ENCODE measurements at places on chromosomes 2 and 18.

DNA sequence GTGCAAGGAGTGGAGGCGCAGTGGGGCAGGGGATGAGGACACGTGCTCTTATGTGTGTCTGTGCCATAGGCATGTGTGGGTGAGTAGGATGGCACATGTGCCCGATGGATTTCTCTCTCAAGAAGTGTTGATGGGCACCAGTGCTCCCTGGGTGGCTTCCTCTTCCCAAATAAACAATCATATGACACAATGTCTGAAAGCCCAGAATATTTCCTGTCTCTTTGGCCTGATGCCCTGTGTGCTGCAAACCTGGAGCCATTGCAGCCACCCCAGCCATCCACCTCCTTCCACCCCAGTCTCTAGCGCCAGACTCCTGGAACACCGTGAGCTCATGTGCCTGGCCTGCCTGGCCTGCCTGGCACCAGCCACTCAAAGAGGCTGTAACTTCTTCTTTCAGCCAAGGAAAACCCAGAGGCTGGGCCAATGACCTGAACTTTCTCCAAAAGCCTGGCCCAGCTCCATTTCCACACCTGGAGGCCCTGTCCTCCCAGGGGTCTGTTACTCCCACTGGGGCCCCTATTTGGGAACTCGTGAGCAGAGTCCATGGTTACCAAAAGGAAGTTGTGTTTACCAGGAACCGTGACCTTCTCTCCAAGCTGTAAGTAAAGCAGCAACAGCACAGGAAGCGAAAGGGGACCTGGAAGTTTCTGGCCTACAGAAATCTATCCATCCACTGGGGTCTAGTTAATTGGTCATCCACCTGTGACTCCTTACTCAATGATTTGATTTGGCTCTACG, 9.5 kb upstream of the ZBTB7C start:
- no peak for DNase-seq

DNA sequence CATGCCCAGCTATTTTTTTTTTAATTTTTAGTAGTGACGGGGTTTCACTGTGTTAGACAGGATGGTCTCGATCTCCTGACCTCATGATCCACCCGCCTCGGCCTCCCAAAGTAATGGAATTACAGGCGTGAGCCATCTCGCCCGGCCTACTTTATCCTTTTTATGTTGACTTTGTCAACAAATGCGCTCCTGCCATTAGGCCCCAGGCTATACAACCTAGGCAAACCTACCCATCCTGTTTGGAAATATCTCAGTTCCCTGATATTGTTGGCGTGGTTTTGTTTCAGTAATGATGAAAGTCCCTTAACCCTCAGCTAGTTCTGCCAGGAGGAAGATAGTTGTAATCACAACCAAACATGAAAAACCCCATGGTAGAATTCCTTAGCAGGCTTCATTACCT, 249.4 kb upstream of the SOX11 start:
- DNase-seq = no peak

- DNase-seq = no peak
Measured at GRCh38 chr18:22739789-22740188, 193.3 kb upstream of the RBBP8 start.

- DNase-seq = peak; percentile 27
Measured at GRCh38 chr18:31555971-31556747, 35.5 kb upstream of the TTR start.

DNA sequence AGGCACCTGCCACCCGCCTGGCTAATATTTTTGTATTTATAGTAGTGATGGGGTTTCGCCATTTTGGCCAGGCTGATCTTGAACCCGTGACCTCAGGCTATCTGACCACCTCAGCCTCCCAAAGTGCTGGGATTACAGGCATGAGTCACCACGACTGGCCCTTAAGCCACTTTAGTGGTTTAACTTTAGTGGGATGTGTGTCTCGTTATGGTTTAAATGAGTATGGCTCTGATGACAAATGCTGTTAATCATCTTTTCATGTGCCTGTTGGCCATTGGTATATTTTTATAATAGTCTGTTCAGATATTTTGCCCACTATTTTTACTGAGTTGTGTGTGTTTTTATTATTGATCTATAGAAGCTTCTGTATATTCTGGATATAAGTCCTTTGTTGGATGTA, 205.9 kb downstream of the MYO1B start:
- DNase-seq = no peak

DNA sequence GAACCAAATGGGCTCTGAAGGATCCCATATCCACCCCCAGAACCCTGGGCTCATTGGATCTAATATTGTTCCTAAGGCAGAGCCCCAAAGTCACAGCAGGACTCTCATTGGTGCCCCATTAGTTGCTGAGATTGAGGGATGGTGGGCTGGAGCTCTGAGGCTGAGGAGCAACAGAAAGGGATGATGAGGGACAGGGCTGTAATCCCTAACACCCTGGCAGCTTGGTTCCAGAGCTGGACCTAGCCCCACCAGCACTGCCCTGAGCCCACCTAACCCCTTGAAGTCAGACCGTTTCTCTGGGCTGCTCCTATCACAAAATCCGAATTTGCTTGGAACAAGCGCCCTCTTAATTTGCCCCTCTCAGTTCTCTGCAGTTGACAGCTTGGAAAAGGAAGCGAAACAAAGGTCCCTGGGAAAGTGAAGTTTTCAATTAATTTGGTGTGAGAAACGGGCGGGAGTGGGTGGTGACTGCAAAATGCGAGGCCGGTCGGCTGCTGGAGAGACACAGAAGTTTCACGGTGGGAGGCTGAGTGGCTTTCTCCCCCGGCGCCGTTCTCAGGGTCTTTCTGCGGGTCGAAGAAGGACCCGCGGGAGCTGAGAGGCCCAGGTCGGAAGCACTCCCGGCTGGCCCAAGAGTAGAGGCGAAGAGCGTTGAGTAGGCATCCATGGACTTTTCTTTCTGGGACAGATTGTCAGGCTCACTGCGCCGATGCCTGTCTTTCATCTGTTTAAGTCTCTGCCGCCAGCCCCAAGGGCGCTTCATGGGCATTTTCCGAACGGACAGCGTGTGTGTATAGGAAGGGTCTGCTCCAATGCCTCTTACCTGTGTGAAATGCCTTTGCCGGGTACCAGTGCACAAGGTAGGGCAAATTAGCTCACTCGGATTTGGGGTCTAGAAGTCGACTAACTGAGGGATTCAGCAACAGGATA, 927 bp upstream of the HOXD13 start:
- DNase-seq = no peak

GRCh38 chr18:23324056-23324811, 128.9 kb upstream of the RIOK3 start:
- DNase-seq = no peak

DNA sequence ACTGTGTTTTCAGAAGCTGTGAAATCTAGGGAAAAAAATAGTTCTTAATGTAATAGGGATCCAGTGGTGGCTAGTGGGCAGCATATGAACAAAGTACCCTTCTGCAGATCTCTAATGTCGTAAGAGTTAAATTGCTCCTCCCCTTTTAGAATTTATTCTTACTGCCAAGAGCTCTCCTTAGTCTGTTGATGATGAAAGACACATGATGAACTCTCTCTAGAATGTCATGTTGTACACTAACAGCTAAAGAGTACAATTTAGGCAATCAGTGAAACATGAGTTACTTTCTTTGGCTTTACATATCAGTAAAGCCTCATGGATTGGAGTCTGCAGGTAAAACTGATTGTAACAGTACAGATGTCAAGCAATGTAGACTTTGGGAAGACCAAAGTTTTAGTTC, 84.2 kb downstream of the SLC39A10 start:
- DNase-seq = no peak

- no peak for DNase-seq
Measured at GRCh38 chr2:215695861-215696260, 260.0 kb upstream of the FN1 start.

DNA sequence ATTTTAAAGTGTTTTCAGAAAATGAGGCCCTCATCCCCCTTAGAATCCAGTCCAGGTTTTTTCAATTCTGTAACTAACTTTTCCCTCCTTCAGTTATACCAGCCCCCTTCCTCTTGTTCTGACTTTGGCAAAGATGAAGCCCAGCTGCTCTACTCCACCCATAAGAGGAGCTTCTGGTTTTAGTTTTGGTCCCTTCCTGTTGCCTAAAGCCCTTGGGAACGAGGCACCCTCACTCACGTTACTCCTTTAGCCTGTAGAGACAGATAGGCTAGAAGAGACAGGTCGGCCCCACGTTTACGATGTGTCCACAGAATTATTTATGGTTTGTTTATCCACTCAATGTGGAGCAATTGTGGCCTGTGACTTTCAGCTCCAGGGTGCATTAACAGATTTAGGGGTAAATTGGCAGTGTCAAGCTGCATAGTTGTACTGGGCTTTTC, 454.2 kb upstream of the TNP1 start:
- no peak for DNase-seq

GRCh38 chr2:240915526-240916341, 9.6 kb downstream of the CROCC2 start:
- DNase-seq = peak; percentile 6

- DNase-seq = no peak
Measured at GRCh38 chr2:71001981-71002570, 7.4 kb upstream of the TEX261 start.

DNA sequence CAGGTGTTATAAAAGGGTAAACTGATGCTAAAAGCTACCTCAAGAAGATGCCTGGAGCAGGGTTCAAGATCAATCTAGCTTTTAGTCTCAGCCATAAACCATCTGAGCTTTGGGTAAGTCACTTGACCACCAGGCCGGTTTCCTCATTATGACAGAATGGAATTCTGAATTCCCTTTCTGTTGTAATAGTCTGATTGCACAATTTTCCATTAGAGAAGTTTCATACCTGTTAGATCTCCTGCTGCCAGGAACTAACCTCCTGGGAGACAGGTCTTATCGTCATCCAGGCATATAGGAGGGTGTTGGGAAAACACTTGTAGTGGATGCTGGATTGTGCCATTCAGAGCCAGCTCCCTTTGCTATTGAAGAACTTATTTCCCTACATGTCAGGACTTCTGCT, 272.5 kb downstream of the TDRD15 start:
- DNase-seq = no peak

- no peak for DNase-seq
Measured at GRCh38 chr2:108898315-108899082, 90.5 kb downstream of the EDAR start.

GRCh38 chr2:98730707-98731040, 258 bp downstream of the MGAT4A start:
- DNase-seq = no peak

GRCh38 chr2:152464851-152465470, 130.0 kb downstream of the FMNL2 start:
- no peak for DNase-seq

GRCh38 chr2:169980001-169980400, 152.7 kb downstream of the UBR3 start:
- DNase-seq = no peak

GRCh38 chr2:239569401-239570090, 168.7 kb upstream of the HDAC4 start:
- no peak for DNase-seq

GRCh38 chr2:127164761-127165538, 55.1 kb downstream of the CYP27C1 start:
- no peak for DNase-seq

DNA sequence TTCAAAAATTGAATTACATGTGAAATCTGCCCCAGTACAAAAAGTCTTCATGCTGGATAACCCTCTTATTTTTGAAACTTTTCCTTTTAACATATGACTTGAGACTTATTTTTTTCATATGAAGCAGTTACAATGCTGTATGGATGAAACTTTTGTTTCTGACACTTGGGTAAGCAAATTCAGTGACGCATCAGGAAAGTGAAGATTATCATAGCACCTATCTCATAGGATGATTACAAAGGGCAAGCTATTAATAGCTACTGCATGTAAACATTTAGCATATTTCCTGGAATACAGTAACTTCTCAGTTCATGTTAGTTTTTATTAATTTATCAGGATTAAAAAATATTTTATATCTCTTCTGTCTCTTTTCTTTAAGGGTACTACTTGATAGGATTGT, 1109.2 kb downstream of the LRP1B start:
- DNase-seq = no peak
